ENCODE measurements at places on chromosomes 3 and 15.

DNA sequence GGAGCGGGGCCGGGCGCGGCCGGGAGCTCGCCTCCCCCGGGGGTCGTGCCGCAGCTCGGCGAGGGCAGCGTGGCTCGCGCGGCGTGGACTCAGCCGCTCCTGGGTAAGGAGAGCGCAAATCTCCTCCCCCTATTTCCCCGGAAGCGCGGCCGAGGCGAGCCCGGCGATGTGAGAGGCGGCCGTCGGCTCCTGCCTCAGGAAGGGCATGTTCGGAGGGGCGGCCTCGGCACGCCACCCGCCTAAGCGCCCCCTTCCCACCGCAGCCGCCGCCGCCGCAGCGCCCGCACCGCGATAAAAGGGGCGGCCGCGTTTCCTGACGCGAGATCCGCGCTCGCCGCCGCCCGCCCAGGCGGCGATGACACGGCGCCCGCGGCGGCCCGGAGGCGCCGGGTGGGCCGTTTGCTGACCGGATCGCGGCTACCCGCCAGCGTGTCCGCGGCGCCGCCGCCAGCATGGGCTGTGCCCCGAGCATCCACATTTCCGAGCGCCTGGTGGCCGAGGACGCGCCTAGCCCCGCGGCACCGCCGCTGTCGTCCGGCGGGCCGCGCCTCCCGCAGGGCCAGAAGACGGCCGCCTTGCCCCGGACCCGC, at the start of gene PDE8A:
PDE8A (plus strand) TSS at position 146 of the 590 bp plus-strand sequence; CDS start at position 453, 307 bp downstream.
- DNase-seq, result no peak

DNA sequence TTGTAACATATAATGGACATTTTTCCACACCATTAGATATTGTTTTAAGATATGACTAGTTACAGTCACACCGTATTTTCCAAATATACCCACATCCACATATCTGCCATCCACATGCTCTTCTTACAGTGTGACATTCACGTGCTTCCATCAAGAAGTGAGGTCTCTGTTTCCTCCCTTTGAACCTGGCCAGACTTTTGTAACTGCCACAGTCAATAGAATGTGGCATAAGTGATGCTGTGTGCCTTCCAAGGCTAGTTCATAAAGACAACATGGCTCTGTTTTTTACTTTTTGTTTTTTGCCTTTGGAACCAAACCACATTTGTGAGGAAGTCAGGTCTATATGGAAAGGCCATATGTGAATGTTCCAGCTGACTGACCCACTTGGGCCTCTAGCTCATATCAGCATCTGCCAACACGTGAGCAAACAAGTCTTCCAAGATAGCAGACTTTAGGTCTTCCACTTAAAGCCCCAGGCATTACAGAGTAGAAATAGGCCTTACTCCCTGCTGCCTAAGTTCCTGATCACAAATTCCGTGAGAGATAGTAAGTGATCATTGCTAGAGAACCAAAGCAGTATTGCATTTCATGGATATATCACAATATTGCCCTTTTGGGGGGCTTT, 27.1 kb downstream of the EIF1B start:
- no peak for DNase-seq

DNA sequence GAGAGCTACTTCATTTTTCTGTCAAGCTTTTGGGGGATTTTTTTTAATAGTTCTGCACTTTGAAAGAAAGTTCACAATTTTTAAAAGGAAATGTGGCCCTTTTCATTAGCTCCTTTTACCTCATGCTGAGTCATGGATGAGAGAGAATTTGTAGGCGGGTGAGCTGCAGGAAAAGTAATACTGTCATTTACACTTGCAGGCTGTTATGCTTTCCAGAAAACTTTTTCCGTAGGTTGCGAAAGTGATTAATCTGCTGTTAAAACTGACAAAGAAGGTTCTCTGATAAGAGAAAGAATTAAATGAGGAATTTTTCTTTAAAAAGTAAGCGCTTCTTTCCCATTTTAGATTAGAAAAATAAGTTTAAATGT, 430.2 kb downstream of the LPP start:
- DNase-seq, result peak; percentile 43

GRCh38 chr15:94991718-94992117, 760.4 kb downstream of the MCTP2 start:
- no peak for DNase-seq

- DNase-seq, result no peak
Measured at GRCh38 chr3:123071146-123071545, 4.3 kb downstream of the PDIA5 start.

- DNase-seq, result no peak
Measured at GRCh38 chr3:78611278-78611677, 1156.5 kb downstream of the ROBO1 start.

DNA sequence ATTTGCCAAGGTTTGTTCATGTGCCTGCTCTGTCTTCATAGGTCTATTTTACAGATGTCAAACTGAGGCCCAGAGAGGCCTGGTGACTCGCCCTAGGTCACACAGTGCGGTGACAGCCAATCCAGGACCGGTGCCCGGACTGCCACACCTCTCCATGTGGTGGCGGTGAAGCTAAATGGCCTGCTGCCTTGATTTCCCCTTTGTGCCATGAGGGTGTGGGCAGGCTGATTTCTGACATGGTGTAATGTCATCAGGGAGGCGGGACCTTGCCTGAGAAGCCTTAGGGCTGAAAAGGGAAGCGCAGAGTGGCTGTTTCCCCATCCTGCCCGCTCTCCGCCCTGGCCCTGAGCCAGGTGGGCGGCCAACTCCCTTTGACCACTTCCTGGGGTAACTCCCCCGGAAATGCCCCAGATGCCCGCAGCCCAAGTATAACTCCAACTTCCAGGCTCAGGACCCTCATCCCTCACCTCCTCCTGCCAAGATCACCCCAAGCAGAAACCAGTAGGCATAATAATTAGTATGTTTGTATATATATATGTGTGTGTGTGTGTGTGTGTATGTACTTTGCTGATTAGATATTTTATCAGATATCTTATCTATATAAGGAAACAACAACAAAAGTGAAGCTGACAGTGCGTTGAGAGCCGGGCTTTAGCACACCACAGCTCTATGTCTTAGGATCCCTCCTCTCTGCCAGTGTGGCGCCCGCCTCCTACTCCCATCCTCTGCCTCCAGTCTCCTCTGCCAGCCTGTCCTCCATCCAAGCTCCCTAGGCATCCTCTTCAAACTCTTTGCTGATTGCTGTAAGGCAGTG, 63.9 kb downstream of the IQSEC1 start:
- DNase-seq, result no peak

DNA sequence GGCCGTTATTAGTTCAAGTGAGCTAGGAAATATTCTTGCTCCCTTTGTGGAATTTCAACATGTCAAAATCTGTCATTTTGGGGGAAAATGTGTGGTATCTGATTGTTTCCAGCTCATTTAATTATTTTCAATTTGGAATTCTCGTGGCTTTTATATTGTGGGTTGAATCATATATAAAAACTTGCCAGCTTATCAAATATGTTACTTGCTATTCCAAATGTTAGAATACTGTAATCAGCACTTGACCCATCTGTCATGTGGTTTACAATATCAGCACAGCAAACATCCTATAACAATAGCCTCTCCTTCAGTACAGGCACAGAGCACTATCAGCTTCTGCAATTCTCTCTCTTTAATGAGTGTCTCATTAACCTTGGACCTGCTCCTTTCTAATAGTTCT, 130.2 kb upstream of the FEZF2 start:
- DNase-seq, result no peak

GRCh38 chr15:94607176-94607654, 375.9 kb downstream of the MCTP2 start:
- DNase-seq, result no peak

DNA sequence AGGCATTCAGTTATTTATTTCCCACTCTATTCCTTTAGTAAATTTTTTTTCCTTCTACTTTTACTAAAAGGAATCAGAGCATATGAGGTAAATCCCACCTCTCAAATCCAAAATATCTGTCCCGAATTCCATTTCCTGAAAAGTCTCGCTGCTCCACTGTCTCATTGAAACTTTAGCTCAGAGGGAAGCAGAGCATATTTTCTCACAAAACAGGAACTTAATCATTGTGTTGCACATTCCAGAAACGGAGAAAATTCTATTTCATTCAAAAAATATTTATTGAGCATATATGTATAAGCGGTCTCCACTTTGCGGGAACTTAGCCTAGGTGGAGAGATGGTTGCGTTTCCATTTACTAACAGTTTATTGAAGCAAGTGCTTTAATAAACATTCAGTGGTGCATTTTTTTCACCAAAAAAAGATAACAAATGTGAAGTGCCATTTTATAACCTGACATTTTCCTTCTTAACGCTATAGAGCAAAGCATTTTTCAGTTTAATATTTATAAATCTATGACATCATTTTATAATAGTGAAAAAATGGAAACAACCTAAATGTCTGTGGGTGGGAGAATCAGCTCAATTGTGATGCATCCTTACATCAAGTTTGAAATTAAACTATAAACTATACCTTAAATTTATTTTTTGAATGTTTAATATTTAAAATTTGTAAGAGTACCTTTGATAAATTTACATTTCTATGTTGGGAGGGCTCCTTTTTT, 67.2 kb upstream of the CSTA start:
- DNase-seq, result no peak

DNA sequence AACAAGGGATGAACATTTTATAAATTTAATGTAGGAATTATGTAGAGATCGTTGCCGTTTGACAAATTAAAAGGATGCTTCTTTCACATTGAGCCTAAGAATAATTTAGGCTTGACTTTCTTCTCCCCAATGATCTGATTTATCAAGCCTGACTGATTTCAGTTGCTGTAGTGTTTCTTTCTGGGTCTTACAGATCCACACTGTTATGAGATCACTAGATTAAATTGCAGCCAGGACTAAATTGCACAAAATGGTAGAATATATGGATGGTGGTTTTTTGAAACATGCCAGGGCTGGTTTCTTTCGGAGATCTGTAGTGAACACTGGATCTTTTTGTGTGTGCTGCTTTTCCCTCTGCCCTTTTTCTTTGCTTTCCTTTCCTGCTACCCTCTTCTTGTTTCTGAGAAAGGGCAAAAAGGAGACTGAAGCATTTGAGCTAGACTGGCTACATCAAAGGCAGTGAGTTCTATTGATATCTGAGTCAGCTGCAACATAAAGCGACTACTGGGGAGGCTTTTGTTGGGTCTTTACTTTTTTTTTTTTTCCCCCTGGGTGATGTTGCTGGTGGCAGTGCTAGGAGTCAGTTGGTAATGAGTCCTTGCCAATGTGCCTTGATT, 83.0 kb downstream of the AKAP13 start:
- no peak for DNase-seq

GRCh38 chr3:158912188-158912587, 110.3 kb downstream of the MFSD1 start:
- DNase-seq, result no peak

GRCh38 chr3:99859825-99860224, 42.2 kb downstream of the CMSS1 start:
- DNase-seq, result peak; percentile 90

DNA sequence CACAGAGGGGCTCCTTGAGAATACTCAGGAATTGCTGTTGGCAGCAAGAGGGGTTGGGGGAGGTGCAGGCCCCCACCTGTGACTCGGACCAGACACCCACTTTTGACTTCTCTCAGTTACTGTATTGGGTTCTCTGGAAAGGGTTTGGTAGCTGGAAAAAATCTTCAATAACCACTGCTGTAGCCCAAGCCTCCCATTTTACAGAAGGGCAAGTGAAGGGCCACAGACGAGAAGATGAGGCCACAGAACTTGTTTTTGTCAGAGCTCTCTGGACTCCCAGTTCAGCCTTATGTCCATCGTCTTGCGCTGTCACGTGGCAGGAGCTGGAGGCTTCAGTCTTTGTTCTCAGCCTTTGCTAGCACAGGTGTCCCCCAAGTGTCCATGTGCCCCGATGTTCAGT, 12.7 kb upstream of the TATDN2 start:
- DNase-seq, result no peak

DNA sequence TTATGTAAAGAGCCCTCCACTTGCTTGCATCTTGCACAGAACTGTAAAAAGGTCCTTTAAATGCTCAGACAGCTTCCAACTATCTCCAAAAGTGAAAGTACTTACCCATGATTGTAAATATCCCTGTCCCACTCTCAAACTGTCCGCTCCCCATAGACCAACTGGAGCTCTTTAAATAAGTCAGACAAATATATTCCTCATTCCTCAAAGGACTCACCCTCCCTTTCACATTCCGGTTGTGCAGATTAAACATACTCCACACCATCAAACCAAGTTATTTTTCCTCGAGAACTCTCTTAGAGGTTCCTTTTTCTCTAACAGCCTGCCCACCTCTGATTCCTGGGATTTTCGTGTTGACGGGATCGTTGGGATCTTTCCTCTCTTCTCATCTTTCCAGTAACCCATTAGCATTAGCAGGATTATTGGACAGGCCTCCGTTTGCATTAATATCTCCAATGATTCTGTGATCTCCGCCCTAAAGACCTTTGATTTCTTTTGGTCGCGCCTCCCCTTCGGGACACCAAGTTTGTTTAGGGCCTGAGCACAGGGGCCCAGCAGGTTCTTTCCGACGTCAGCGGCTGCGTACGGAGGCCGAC, 763 bp downstream of the GOLGB1 start:
- no peak for DNase-seq

All from HS-5 (cell line).